CD4-positive, alpha-beta T cell treated with Interleukin-2 at 100 ng/mL for 4 hours (primary cell): ENCODE measurements at places on chromosomes 11 and 22.

- DNase-seq = no peak
These were observed 29.2 kb upstream of the CBX6 start for GRCh38 chr22:38901111-38901641.

DNA sequence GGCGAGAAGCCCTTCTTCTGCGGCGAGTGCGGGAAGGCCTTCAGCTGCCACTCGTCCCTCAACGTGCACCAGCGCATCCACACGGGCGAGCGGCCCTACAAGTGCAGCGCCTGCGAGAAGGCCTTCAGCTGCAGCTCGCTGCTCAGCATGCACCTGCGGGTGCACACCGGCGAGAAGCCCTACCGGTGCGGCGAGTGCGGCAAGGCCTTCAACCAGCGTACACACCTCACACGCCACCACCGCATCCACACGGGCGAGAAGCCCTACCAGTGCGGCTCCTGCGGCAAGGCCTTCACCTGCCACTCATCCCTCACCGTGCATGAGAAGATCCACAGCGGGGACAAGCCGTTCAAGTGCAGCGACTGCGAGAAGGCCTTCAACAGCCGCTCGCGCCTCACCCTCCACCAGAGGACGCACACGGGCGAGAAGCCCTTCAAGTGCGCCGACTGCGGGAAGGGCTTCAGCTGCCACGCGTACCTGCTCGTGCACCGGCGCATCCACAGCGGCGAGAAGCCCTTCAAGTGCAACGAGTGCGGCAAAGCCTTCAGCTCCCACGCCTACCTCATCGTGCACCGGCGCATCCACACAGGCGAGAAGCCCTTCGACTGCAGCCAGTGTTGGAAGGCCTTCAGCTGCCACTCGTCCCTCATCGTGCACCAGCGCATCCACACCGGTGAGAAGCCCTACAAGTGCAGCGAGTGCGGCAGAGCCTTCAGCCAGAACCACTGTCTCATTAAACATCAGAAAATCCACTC is 12.2 kb downstream of the ZNF74 start:
- no peak for DNase-seq

DNA sequence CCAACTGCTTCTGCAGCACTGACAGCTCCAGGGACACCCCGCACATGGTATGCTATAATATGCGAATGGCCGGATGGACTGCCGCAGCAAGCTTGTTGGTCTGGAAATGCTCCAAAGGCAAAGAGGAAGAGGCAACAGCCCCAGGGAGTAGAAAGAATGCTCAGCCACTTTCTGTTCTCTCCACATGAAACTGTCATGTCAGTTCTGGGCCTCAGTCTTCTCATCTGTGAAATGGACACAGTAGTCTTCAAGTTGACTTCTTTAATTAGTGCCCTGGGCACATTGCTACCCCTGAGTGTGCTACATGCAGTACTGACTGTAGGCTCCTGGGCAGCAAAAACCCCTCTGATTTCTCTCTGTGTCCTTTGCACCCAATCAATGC is 19.9 kb downstream of the IL10RA start:
- no peak for DNase-seq

DNA sequence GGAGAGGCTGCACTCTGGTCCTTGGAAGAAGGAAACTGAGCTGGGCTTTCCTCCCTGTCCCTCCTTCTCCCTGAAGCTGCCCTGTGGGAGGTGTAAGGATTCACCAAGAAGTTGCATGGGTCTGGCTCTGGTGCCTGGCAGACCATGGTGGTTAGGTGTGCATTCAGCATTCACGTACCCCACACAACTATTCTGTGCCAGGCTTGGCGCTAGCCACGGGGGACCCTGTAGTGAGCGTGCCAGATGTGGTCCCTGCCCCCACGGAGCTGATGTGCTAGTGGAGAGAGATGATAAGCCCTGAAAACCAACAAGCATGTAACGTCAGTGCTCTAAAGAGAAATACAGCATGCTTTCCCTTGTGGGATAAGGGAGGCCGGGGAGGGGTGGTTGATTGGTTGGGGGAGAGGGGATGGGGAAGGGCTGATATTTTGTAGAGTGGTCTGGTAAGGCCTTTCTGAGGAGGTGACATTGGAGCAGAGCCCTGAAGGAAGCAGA is 48.9 kb downstream of the CD82 start:
- no peak for DNase-seq

DNA sequence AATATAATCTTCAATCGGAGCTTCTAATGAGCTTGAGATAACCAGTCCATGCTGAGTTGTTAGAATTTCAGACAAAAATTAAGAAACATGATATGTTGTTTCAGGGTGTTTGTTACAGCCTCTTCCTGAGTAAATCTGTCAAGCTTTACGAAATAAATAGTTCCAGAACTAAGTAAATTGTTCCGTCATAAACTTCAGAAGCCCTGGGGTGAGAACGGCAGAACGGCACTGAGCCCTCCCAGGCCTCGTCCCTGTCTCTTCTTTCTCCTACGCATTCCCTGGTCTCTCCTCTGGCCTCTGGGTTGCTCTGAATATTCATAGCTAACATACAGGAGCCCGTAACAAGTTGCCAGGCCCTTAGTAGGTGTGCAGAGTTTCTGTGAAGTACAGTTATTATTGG is 390.8 kb upstream of the NARS2 start:
- DNase-seq = no peak

GRCh38 chr11:132126973-132127899 is 756.8 kb downstream of the NTM start:
- DNase-seq = no peak

- peak; percentile 14 for DNase-seq
These were observed 7.1 kb downstream of the TPCN2 start for GRCh38 chr11:69055598-69056516.

- DNase-seq = no peak
These were observed 38.4 kb downstream of the GRK3 start for GRCh38 chr22:25602916-25603315.

DNA sequence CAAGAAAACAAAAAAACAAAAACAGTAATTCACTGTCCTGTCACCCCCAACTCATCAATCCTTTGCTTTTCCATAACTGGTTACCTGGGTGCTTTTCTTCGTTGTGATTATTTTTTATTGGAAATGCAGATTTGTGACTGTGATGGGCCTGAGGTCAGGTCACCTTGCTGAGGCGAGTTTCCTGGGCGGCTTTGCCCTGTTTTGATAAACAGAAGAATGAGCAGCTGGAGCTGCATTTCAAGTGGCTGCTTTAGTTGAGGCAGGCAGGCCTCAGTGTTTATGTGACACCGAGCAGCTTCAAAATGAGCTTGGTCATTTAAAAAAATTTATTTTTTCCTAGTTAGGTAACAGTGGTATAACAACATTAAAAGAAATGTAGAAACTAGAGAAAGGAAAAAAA is 22.2 kb downstream of the PTPRJ start:
- peak; percentile 35 for DNase-seq

DNA sequence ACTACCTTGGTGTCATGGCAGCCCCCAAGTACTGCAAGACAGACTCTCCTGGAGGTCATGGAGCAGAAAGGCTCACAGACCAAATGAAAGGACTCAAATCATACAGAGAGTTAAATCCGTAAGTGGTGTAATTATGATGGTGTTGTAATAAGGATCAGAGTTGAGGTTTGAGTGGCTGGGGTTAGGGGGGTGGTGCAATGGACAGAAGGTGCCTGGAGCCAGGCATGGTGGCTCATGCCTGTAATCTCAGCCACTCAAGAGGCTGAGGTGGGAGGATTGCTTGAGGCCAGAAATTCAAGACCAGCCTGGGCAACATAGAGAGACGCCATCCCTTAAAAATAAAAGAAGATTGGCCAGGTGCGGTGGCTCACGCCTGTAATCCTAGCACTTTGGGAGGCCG is 18.7 kb downstream of the ART5 start:
- no peak for DNase-seq

GRCh38 chr22:32882774-32883530 is 81.4 kb downstream of the TIMP3 start:
- no peak for DNase-seq

DNA sequence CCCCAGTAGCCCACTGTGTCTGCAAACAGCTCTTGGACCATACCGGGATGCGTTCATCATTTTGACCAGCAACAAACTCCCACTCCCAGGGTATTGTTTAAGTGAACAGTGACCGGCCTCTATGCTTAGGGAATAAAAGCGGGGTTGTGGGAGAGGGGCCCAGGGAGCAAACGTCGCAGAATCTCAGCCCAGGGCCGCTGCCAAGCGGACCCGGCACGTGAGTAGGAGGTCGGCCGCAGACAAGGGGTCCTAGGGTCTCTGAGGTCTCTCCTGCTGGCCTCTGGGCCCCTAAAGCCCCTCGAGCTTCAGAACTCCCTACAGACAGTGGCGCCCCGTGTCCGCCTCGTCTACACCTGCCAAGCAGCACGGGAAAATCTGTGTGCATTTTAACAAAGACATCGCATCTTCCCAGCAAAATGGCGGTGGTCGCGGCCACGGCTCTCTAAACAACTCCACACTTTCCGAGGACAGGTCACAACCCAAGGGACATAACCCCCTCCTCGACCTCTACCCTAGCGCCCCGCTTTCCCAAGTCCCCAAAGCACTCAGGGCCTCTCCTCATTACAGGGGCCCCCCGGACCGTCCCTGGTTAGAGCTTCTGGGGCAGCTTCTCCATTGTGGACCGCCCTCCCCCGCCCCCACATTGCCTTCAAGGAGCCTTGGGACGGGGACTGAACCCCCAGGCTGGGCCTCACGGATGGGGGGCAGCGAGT is 3.9 kb upstream of the GCAT start:
- no peak for DNase-seq

GRCh38 chr11:125079878-125080530 is 16.9 kb downstream of the SLC37A2 start:
- DNase-seq = no peak

GRCh38 chr11:67656278-67656922 is 5.9 kb upstream of the ACY3 start:
- no peak for DNase-seq

GRCh38 chr11:121595717-121596161 is 143.0 kb upstream of the SORL1-AS1 start:
- no peak for DNase-seq

- DNase-seq = no peak
These were observed 303.5 kb downstream of the TBC1D22A start for GRCh38 chr22:47065756-47066615.

GRCh38 chr11:117392001-117392690 is 64.5 kb downstream of the CEP164 start:
- DNase-seq = no peak

- DNase-seq = no peak
These were observed 103.3 kb downstream of the UVRAG start for GRCh38 chr11:75918331-75918730.

DNA sequence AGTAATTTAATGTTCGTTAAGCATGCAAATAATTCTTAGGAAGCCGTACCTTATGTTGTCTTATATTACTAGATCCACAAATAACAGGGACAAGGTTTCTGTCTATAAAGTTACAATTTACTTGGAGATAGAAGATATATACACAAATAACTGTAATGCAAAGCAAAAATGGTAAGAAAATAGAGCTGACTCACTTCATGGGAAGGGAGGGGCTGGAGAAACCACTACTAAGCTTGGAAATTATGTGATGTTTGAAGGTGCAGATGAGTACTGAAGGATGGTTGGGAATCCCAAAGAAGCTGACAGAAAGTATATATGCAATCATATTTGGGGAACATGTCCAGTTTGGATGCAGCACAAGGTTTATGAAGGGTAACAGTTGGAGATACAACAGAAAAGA is 4.0 kb downstream of the NPAT start:
- no peak for DNase-seq

DNA sequence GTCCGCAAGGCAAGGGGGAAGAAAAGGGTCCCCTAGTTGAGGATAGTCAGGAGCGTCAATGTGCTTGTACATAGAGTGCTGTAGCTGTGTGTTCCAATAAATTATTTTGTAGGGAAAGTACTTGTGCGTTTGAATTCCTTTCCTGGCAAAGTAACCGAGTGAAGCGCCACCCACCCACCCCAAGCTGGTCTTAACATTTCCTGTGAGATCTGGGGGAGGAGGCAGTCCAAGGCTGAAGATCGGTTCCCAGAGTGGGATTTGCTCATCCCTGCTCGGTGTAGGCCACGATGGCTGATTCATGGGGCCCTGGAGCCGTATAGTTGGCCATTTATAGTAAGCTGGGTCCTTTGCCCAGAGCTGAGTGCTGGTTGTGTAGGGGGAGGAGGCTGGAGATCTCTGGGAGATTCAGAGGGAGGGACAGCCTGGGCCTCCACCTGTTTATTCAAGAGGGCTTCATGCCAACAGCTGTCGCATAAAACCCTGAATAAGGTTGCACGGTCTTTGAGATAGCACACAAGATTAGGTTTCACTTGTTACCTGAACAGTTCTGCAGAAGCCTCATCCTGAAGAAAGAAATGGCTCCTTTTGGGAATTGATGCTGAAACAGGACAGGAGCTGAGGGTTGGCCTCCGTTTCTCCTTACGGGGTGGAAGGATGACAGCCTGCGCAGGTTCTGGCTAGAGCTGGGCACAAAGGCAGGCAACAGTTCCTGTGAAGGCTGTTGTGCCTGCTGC is 2.4 kb downstream of the ATF4 start:
- DNase-seq = peak; percentile 27

DNA sequence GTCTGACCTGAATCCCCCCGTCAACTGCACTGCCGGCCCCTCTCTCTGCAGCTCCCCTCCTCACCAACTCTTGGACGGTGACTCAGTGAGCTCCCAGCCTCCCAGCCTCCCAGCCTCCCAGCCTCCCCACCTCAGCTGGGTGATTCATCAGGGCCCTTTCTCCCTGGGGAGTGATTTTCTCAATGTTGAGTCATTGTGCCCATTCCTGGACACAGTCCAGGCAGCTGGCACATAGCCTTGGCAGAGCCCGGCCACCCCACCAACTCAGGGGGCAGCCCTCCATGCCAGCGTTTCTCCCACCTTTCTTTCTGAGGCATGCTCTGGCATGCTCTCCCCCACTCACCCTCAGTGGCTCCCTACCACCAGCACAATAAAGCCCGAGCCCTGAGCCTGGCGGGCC is 30.7 kb downstream of the PDE2A start:
- DNase-seq = no peak

DNA sequence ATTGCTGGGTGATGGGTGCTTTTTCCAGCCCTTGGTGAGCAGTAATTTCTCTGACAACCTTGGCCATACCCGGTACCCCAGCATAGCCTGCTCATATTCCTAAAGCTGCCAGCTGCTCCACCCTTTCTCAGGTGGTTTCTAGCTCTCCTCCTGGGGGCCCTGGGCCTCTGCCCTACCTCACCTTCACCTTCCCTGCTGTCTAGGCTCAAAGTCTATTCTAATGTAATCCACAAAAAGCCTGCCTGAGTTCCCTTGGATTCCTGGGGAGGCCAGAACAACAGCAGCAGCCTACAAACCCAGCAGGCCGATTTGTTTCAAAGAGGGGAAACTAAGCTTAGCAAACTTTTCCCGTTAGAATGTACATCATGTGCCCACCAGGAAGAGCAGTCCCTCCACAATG is 117.6 kb downstream of the DSCAML1 start:
- no peak for DNase-seq
